ENCODE measurements at places on chromosomes 12 and 14. TPM values are rescaled to one million over a fixed set of nuclear protein-coding genes. Genes with fewer than 3 reads are reported as not detected.

The KRT81 gene
- 4,015 TPM for total RNA-seq

The BRAP gene
- total RNA-seq: 12.5 TPM

The P2RX7 gene
- not detected for total RNA-seq

The NELL2 gene
- total RNA-seq: not detected

The CATSPERB gene
- total RNA-seq: not detected

The ATXN2 gene
- total RNA-seq: 50.8 TPM

The NANOG gene
- not detected for total RNA-seq

The TMCC3 gene
- total RNA-seq: 0.99 TPM

The TAS2R8 gene
- total RNA-seq: not detected

The TAS2R10 gene
- total RNA-seq: not detected

The AQP2 gene
- not detected for total RNA-seq

The RTL1 gene
- 0.26 TPM for total RNA-seq

The IFNG-AS1 gene
- total RNA-seq: not detected

The LRP1-AS gene
- total RNA-seq: not detected

The VTI1B gene
- total RNA-seq: 90.6 TPM

The GZMB gene
- not detected for total RNA-seq

The PRPH gene
- 1.6 TPM for total RNA-seq

The NDUFA12 gene
- total RNA-seq: 122 TPM

The DTX3 gene
- 19.8 TPM for total RNA-seq

The ANG gene
- 10.6 TPM for total RNA-seq

The SLC25A29 gene
- total RNA-seq: 11.0 TPM

The KCNC2 gene
- total RNA-seq: not detected

The PWP1 gene
- 92.2 TPM for total RNA-seq

The ESR2 gene
- 0.03 TPM for total RNA-seq

The NFE2 gene
- total RNA-seq: 0.11 TPM

The KRT6C gene
- not detected for total RNA-seq

The LIN7A gene
- 0.33 TPM for total RNA-seq
